Stimulated activated CD8-positive, alpha-beta memory T cell treated with anti-CD3 and anti-CD28 coated beads, Interleukin-4, amount 100 ng/mL, for 1 hour (primary cell): ENCODE measurements at places on chromosomes 11 and 22.

- no peak for DNase-seq
Observed at GRCh38 chr11:35619855-35620640, 1.8 kb downstream of the FJX1 start.

DNA sequence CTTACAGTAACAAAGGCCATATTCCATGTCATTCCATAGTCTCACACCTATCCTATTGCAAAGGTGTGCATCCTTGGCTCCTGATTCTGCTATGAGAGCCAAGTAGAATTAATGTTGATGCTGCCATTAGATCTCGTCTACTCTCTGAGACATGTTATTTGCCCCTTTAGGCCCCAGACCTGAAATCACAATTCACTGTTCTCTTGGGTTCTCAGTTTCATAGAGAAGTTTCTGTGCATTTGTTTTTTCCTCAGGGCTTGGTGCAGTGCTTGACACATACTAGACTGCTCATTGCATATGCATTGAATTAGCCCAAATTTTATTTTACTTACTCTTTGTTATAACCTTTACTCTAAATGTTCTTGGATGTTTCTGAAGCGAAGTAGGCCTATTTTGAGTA lies 265.7 kb downstream of the JRKL start:
- no peak for DNase-seq

GRCh38 chr22:38735465-38736256 lies 20.1 kb downstream of the SUN2 start:
- DNase-seq: no peak

- no peak for DNase-seq
Observed at GRCh38 chr11:95282291-95282751, 51.3 kb upstream of the SESN3 start.

DNA sequence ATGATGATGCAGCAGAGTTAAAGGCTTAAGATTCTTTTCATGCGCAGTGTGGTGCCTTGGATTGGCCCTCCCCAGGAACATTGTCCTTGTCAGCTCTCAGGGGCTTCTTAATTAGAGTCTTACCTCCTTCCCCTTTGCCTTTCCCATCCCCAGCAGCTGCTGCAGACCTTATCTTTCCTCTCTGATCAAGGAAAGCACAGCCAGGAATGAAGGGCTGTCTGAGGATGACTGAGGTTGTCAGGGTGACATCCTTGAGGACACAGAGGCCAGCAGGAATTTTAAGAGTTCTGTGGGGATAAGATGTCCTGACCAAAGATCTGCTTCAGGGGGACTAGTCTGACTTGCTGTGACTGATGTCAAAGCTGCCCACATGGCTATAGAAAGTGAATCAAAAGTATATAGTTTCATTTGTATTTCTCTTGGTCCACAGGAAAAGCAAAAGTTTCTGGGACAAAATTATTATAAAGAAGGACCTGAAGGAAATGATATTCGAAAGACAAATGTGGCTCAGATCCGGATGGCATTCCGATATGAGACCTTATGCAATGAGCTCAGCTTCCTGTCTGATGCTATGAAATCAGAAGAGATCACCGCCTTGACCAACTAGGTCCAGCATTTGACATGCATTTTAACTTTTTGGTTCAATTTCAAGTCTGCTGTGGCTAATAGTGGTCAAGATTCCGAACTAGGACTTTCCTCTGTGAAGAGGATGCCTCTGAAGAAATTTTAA lies 35.5 kb downstream of the RNF141 start:
- no peak for DNase-seq

GRCh38 chr22:31144223-31144622 lies 3.9 kb upstream of the PLA2G3 start:
- no peak for DNase-seq

- DNase-seq: no peak
Observed at GRCh38 chr11:64007629-64008282, 21.5 kb downstream of the OTUB1 start.

DNA sequence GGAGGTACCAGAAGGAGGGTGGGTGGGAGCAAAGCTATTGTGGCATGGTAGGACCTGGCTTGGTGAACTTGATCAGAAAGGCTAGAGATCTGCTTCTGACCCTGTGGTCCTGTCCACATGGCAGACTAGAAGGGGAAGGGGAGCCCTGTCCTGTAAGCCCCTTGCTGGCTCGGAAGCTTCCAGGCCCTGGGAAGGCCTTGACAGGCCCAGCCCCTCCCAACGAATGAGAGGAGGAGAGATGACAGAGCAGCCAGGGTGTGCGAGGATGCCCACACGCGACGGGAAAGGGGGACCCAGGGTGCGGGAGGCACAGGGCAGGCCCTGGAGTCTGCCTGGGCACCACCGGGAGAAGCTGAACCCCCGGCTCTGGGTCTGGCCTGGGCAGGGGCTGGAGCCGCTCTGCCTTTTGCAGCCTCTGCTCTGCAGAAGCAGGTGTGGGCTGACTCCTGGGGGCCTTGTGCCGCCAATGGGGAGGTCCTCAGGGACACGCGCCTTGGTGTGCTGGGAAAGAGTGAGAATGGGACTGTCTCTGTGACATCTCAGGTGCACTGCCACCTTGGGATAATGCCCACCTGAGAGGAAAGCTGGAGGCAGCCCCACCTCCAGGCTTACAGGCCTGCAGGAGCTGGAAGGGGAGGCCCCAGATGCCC lies 1447.5 kb downstream of the BRD1 start:
- no peak for DNase-seq

GRCh38 chr22:45101515-45102227 lies 62.1 kb upstream of the NUP50 start:
- DNase-seq: no peak

DNA sequence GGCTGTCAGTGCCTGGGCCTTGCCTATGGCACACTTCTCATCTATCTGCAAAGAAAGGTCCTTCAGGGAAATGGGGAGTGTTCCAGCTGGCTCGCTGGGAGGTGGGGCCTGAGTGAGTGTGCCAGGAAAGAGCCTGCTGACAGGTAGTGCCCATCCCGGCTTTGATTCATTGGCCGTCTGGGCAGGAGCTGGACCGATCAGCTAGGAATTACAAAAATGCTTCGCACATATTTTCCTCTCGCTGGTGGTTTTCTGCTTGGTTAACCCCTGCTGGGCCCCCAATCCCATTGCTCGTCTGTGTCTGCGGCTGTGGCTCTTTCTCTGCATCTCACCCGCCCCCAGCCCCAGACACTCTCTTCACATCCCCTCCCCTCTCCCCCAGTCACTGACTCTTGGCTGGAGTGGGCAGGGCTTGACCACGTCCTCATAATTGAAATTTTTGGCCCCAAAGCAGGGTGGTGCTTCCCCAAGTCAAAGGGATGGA lies 10.8 kb downstream of the LIF start:
- no peak for DNase-seq

DNA sequence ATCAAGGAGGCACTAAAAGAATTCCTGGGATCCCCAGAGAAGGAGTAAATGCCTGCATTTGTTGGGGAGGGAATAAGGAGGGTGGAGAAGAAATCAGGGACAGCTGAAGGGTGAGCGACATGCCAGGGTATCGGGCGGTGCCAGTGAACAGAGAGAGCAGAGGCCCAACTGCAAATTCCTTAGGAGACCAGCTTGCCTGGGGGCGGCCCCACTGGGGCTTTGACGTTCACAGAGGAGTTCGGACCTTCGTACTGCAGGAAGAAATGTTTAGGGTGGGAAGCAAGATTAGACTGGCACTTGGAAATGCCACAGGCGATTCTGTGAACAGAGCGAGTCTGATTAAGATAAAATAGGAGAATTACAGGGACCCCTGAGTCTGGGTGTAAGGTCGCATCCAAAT lies 65.1 kb upstream of the FGF3 start:
- no peak for DNase-seq

DNA sequence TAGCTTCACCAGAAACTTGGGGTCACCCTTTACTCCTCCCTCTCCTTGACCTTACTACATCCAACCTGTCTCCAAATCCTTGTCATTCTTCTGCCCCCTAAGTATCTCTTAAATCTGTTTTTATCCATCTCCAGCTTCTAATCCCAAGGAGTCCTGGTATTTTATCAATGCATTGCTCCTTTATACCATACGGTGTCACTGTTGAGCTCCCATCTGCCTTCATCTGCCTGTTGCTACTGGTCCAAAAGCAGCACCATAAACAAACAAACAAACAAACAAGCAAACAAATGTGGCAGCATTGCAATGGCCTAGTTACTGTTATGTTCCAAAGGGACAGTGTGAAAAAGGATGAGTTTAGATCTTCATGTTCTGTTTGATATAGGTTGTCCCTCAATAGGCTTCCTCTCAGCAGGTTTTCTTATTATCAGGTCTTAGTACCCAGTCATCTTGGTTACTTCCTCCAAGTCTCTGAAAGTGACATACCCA lies 34.2 kb downstream of the DNHD1 start:
- no peak for DNase-seq

DNA sequence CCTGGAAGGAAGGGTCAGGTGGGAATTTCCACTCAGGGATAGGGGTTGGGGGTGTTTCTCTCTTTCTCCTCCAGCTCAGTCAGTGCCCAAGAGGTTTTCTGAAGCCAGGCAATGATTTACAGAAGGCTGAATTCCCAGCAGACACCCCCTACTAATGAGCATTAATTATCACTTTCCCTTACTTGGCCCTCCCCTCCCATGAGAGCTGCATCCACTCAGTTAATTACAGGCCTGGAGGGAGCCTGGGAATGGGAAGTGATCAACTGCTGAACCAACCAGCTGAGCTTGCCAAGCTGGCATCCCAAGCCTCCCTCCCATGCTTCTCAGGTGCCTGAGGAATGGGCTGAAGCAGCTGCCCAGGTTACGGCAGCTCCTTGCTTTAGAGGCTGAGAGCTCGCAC lies 992 bp downstream of the LGALS12 start:
- no peak for DNase-seq

DNA sequence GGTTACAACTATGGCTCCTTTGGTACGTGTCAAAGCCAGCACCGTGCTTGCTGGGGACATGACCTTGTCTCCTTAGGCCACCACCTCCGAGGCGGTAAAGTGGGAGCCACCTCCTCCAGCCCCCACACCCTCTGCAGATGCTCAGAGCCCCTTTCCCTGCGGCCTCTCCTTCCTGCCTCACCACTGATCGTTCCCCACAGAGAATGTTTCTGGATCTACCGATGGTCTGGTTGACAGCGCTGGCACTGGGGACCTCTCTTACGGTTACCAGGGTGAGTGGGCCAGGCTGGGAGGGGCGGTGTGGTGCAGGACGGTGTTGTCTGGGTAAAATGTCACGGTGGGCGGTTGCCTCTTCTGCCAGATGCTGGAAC lies 8.9 kb downstream of the SIDT2 start:
- no peak for DNase-seq

GRCh38 chr11:27443227-27443626 lies 29.4 kb downstream of the LGR4 start:
- DNase-seq: no peak

GRCh38 chr11:104695065-104695463 lies 203.2 kb downstream of the CASP12 start:
- DNase-seq: no peak

DNA sequence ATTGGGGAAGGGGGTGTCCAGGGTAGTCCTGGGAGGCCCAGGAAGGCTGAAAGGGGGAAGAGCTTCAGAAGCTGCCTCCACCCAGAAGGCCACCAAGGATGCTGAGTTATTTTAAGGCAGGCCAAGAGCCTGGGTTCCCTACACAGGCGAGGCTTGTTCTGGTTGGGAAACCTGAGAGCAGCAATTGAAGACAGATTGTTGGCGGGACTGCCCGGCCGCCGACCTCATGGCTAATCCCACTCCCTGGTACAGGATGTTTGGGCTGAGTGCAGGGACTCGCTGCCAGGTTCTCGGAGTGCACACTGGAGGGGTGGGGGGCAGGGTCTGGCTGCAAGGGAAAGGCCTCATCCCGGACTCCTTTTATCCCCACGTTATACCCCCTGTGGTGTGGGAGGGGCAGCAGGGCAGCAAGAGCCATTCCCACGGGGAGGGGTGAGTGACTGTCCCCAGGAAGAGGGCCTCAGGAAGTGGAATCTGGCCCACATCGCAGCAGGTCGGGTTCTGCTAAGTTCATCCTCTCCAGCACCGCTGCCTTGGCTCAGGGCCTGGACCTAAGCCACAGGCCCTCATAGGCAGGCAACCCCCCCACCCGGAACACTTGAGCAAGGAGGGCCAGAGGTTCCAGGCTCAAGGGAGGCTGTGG lies 43.6 kb upstream of the PRR5 start:
- no peak for DNase-seq

DNA sequence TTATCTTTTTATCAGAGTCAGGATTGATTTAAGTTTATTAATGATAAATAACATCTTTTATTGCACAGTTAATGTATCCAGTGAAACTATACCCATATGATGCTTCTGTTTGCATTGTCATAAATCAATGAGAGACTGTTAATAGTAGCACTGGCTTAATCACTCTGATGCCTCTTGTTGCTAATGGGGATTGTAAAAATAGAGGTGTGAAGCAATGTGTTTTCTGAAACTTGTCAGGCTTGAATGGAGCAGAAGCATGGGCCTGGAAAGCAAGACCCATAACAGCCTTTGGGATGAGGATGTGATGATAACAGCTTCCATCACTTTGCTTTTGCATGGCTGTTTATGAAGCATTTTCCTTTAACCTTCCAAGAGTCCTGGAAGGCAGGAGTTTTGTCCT lies 319.7 kb downstream of the DDX10 start:
- DNase-seq: no peak

DNA sequence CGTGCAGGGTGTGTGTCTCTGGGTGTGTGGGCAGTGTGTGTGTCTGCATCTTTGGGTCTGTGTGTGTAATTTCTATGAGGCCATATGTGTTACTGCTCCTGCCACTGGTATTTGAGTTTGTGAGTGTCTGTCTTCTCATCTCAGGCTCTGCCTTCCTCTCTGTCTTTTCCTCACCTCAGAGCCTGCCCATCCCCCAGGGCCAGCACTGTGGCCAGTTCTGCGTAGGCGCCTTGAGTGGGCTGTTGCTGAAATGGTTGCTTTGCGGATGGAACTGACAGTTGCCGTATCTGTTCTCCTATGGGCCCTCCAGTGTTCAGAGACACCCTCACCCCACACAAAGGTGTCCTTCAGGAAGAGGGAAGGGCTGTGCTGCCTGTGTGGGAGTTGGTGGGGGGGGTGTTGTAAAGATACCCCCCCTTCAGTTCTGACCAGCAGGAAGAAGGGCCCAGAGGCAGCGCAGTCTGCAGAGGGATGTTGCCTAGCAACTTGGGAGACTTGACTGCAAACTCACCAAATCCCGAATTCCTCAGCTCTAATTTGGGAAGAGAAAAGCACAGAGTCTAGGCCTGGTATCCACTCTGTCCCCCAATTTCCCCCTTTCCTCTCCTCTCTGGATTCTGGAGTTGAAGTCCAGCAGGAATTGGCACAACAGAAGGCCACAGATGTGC lies 2.0 kb upstream of the NRGN start:
- no peak for DNase-seq

GRCh38 chr11:69861901-69862300 lies 42.7 kb upstream of the FGF3 start:
- no peak for DNase-seq

GRCh38 chr11:64039012-64039665 lies 3.4 kb downstream of the FLRT1 start:
- DNase-seq: no peak
